ENCODE measurements at places on chromosomes 12 and 14.

DNA sequence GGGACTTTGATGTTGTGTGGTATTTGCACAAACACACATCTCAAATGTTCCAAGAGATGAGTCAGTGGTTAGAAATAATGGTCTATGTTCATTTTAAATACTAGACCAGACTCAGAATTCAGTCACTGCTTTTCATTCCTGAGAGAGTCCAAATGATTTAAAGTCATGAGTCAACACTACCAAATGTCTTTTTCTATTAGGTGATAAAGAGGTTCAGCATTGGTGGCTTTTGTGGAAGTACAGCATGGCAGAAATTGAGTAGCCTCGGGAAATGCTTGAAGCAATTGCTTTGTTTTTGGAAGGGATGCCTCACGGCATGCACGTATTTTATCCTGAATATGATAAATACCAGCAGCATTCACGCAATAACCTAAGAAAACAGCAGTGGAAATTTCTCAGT, 115.7 kb downstream of the DIO2 start:
- DNase-seq, result no peak

DNA sequence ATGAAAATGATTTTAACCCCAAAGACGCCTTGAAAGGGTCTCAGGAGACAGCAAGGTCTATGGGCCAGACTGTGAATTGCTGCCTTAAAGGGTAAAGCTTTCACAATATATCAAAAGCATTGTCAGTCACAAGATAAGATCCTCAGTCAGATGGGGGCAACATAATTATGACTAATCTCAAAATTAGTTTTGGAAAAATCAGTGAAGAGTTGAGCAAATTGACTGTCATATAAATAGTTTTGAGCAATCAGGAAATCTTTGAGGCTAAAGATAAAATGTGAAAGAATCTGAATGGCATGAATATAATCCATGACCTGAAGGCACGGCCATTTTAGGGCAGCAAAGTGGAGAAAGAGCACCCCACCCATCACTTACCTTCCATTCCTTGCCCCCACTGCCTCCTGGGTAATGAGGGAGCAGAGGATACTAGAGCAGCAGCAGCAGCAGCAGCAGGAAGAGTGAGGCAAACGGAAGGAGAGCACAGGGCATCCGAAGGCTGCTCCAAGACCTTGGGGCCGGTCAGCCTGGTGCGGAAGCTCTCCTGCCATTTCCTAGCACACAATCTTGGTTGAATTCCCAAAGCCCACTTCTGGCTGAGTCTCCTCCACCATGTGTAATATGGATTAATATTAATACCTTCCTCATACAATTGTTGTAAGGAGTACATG, 7.0 kb downstream of the STON2 start:
- no peak for DNase-seq

DNA sequence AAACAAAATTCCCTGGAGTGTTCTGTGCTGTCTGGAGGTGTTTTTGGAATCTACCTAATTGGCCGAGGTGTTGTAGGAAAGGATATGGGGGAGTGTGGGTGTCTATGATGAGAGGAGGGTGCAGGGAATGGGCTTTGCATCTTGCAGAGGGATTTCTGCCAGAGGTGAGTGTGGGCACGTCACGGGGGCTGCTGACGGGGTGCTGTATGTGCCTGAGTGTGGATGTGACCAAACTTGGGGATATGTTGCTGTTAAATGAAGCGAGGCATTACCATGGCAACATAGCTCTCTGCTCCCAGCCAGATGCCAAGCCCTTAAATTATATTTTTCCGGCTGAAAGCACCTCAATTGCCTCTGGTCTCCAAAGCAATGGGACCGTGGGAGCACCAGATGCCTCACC, 44.3 kb upstream of the SPTLC2 start:
- DNase-seq, result no peak

DNA sequence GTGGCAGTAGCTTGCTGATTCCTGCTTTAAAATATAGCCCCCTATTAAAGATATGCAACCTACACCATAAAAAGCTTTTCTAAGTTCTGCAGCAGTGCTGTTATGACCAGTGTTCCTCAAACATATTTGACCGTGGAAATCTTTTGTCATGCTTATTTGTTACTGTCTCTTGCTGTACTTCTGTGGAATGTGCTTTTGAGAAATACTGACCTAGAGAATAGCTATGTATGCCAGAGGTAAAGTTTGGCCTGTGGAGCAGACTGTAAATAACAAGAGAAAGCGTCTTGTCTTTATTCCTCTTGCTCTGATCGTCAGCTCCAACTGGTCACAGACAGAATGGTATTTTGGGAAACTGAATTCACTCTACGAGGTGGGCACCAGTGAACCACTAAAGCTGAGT, 239.0 kb downstream of the FBXL14 start:
- DNase-seq, result no peak

GRCh38 chr12:68559246-68559645, 51.5 kb upstream of the RAP1B start:
- DNase-seq, result no peak
